SHP77 treated with DMSO at 0.1 percent for 48 hours (cell line): ENCODE measurements at places on chromosomes 3 and 15.

- no peak for DNase-seq
Measured at GRCh38 chr15:43346305-43346704, 15.9 kb upstream of the LCMT2 start.

- DNase-seq: no peak
Measured at GRCh38 chr3:11509173-11510000, 134.3 kb downstream of the VGLL4 start.

GRCh38 chr15:63892794-63893441 is 59.2 kb upstream of the HERC1 start:
- no peak for DNase-seq

- no peak for DNase-seq
Measured at GRCh38 chr15:80727596-80727995, 32.5 kb downstream of the ABHD17C start.

- DNase-seq: no peak
Measured at GRCh38 chr15:101264911-101265641, 12.2 kb downstream of the SELENOS start.

DNA sequence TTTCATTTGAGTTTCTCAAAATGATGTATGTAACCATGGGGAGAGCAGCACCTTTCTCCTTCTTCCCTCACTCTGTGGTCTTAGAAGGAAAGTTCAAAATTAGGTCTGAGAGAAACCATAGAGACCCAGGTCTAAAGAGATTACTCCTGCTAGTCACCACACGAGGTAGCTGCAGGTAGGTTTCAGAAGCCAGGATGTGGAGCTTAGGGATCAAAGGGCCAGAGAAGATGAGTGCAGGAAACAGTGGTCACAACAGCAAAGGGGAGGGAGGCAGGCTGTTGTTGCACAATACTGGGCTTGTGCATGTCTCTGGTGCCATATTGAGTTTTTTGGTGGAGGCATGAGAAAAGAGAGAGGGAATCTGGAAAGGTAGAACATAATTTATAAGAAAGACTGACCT is 583.6 kb downstream of the AGBL1 start:
- no peak for DNase-seq

DNA sequence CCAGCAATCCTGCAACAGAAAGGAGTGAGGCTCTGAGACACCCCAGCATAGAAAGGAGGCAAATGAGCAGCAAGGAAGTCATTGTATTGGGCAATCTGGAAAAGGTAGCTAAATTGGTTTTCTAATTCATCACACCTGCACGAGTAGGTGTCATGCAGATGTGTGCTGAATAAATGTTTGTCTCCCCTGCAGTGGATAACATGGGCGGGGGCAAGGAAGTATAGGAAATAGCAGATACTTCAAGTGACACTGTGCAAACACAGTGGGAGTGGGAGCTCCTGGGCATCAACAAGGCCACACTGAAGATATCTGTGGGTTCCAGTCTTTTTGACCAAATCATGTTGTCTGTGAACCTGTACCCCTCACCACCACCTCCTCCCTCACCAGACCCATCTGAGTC is 14.4 kb upstream of the HTR3E start:
- no peak for DNase-seq

DNA sequence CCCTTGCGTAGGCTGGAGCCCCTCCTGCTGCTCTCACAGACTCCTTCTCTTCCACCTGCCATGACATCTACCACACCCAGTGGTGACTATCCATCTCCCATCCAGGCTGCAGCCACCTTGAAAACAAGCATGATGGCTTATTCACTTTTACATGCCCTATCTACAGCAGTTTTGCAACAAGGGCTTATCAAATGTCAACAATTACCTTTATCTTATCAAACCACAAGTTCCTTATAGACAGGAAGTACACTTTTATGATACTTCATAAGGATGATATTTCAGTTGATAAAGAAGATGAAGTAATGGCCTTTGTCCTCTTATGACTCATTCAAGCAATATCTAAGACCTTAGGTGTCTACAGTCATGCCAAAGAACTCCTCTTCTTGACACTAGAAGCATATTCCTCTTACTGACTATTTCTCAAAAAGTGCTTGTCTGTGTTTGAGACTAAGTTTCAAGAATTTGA is 125.3 kb upstream of the SPRED1 start:
- no peak for DNase-seq

DNA sequence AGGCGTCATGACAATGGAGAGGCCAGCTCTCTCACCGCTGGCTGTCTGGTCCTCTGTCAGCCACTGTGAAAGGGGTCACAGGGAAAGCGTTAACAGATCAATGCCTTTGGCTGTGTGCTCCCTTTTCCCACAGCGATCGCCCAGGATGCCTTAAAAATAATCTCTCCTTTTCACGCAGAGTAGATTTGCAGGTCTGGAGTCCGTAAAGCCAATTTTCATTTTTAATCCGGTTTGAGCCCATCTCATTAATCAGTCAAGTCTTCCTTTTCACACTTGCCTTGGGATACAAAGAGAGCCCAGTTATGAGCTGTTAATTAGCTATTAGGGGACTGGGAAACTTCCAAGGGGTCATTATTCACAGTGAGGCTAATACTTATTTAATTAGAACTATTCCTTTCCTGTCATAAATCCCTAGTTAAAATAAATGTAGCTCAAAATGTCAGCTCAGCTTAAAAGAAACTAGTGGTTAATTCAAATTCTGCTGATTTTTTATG is 104.3 kb upstream of the RASGRP1 start:
- no peak for DNase-seq

DNA sequence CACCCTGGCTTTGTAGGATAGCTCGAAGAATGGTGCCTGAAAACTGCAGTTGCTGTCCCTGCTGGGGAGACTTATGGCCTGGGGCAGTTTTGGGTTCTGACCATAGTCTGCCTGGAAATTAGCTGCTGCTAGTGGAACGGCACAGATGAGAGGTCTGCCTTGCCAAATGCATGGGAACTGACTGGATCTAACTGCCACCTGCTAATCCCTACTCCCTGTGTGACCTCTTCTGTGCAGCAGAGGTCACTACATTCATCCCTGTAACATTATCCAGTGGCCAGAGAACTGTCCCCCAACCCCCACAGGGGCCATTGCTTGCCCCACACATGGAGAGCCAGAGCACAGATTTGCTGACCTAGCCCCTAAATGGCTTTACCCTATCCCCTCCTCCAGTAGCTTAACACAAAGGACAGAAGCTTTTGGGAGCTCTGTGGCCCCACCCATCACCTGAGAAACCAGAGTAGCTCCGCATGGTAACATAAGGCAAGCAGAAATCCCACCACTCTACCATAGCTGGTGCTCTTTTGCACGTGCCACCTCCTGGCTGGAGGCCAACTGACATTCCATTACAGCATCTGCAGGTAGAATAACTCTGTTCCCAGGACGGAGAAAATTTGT is 840.0 kb downstream of the EPHA3 start:
- no peak for DNase-seq

DNA sequence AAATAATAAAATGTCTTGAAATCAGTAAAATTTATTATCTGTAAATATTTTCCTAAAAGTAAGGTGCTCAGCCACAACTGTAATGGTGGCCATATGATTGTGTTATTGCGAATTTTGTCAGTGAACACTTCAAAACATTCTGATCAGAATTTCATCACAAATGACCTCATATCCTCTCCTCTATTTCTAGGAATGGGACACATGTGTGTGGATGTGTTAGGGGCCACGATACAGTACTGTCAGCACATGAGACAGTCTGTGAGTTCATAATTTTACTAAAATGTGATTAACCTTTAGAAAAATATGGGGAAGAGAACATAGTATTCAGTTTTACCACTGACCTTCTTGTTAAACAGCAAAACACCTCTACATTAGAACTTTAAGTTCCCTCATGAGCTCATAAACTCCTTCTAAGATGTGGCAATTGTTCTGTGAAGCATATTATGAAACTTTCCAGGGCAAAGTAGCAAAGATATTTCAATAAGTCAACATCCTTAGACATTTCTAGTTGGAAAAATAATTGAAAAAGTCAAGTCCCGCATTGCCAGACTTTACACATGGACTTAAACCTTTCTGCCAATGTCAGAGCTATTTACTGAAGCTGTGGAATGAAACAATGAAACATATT is 158.2 kb upstream of the ABI3BP start:
- DNase-seq: no peak

GRCh38 chr3:178137206-178137605 is 399.0 kb upstream of the KCNMB2 start:
- no peak for DNase-seq

GRCh38 chr3:168002786-168003368 is 92.8 kb downstream of the GOLIM4 start:
- peak; percentile 67 for DNase-seq

DNA sequence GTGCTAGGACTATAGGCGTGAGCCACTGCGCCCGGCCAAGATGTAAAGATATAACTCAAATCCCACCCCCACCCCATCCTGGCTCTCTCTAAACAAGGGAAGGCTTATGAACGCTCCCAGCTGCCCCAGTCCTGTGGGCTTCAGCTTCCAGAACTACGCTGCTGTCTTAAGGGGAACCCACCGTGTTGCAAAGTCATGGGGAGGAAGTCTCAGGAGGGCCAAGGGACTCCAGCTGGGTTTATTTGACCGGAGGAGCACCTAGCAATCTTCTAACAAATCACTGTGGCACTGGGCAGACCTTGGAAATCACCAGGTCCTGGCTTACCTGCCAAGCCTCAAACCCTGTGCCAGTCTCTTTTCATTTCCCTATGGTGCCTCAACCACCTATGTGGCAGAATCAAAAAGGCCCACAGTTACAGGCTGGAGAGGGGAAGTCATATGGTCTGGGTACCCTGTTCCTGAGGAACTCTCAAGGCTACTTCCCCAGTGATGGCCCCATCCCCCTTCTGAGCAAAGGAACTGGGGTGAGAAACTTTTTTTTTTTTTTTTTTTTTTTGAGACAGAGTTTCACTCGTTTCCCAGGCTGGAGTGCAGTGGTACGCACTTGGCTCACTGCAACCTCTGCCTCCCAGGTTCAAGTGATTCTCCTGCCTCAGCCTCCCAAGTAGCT is 83.4 kb downstream of the RBPMS2 start:
- no peak for DNase-seq

DNA sequence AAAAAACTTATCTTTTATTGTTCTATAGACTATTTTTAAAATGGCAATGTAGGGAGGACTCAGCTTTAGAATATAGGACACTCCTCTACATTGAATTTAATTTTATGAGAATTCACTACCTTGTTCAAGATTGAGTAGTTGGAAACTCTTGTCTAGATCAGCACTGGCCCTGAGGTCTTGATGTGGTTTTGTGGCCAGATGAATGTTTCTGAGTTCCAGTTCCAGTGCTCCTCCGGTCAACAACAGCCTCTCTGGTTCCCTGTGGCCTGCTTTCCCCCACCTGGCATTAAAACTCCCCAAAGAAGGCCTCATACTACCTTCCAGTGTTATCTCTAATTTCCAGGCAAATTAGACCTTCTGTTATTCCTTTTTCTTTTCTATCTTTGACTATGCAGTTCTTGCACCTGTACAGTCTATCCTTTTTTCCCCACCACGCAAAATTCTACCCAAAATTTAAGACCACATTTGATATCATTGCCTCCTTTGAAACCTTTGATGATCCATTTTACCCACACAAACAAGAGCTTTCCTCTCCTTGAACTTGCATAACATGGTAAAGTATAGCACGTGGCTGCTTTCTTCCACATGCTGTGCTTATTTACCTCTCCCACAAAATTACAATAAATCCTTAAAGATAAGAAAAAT is 9.6 kb upstream of the ANP32A start:
- DNase-seq: no peak

- no peak for DNase-seq
Measured at GRCh38 chr3:41202834-41203345, 3.6 kb downstream of the CTNNB1 start.

DNA sequence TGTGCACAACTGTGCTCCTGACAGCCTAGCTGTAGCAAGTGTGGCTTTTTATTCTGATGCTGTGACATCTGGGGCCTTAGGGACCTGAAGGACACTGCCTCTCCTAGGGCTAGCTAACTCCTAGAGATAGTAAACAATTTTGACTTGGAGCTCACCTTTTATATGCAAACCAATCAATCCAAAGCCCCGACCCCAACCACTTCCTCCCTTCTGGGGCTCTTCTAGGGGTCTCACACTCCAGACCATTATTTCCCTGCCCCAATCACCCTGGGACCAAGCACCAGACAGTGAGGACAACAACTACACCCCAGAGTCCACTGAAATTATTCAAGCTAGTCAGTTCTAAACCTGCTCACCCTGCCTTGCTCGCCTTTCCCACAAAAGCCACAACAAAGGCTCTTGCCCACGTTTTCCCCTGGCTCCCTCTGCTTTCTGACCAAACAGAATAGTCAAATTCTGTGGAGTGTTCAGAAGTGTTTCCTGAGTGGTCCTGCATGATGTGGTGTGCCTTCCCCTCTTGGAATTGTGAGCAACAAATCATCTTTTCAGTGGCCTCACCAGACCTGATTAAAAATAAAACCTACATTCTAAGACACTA is 84.2 kb upstream of the WNT5A start:
- DNase-seq: no peak

DNA sequence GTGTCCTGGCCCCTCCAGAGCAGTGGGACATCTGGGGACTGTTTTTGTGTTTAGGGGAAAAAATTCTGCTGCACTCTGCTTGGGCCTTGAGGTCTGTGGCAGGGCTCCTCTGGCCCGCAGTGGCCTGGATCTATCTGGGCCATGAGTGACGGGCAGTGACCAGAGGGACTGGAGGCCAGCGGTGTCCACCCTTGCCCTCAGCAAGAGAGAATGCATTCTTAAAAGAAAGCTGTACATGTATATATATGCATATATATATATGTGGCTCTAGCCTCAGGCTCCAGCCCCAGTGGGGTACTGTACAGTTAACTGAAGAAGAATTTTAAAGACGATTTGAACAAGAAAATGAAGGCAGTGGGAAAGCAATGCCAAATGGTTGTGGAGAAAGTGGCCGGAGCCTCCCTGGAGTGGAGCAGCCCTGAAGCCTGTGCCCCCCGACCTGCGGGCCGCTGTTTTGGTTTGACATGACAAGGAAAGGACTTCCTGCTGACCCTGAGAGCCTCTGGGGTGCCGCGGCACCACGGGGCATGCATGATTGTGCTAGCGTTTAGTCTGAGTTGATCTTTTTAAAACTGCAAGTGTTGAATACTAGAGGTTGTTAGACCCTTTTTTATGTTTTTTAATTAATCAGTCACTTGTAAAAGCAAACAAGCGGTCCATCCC is 52.2 kb downstream of the PLXNA1 start:
- no peak for DNase-seq

DNA sequence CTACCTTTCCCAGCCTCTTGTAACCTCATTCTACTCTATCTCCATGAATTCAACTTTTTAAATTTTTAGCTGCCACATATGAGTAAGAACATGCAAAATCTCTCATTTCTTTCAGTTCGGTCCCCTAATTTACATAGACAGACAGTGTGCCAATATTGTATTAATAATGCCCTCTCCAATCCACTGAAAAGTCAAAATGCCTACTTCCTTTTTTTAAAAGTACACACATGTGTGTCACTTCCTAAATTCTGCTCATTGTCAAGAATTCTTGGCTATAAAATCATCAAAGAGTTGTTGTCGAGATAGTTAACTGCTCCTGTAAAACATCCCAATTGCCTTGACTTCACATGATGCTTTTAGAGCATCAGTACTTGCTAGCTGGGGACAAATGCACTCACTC is 84.2 kb upstream of the IL12A start:
- no peak for DNase-seq
